Ecto neural progenitor cell (in vitro differentiated cells): ENCODE measurements at places on chromosomes 1 and 21.

DNA sequence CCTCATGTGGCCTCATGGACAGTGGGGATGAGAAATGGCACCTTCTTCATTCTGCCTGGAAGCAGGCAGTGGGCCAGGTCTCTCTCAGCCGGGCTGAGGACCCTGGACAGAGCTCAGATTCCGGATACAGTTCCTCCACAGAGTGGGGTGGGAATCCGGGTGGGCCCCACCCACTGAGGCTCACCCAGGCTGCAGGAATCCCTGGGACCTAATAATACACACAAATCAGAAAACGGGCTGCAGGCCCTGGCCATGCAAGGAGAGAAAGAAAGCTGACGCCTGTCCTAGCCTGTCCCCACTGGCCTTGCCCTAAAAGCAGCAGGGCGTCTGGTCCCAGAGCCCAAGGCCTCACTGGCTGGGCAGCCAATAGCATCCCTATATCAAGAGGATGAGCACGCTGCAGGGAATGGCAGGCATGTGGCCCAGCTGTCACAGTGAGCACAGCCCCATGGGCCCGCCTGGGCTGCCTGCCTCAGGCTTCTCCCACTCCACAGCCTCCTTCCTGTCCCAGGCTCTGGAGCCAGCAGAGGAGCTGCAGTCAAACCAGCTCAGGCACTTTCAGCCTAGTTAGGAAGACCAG is 25.3 kb downstream of the ACTA1 start:
- DNase-seq, result peak; percentile 68

GRCh38 chr1:84379138-84379916 is 19.0 kb upstream of the DNASE2B start:
- no peak for DNase-seq

- no peak for DNase-seq
These were observed 6.6 kb downstream of the TBX19 start for GRCh38 chr1:168287237-168287664.

GRCh38 chr1:10852486-10852885 is 56.0 kb upstream of the CASZ1 start:
- no peak for DNase-seq

- DNase-seq, result no peak
These were observed 781 bp downstream of the PROX1 start for GRCh38 chr1:213988507-213989001.

GRCh38 chr1:35298464-35298863 is 30.0 kb downstream of the ZMYM4 start:
- DNase-seq, result peak; percentile 45

GRCh38 chr1:40750451-40750908 is 33.1 kb upstream of the KCNQ4 start:
- DNase-seq, result no peak
